Umbilical cord (tissue), 2 donors: ENCODE measurements at places on chromosomes 4 and X.
A peak's percentile ranks its signal among the peaks of the same experiment; 100 is the strongest.

GRCh38 chr4:185637163-185637875, 102.0 kb upstream of the PDLIM3 start:
- DNase-seq = no peak

- no peak for DNase-seq
These were observed 15.9 kb downstream of the PLAC1 start for GRCh38 chrX:134642386-134642785.

DNA sequence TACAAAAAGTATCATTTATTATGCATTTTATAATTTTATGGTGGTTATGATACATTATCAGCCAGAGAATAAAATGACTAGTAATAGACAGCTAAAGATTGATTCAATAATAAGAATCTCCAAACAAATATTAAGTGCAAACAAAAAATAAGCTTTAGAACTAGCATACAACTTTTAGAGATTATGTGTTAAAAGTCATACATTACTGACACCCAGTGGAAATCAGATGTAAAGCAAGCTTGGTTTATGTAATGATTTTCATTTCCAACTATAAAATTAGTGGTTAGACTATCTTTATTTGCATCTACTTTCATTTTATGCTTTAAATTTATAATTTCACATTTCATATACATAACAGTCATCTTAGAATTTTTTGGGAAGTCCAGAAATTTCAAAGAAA, 57.7 kb downstream of the IL13RA2 start:
- peak; percentile 8 for DNase-seq

GRCh38 chr4:113919611-113920010, 59.8 kb downstream of the ARSJ start:
- DNase-seq = no peak

DNA sequence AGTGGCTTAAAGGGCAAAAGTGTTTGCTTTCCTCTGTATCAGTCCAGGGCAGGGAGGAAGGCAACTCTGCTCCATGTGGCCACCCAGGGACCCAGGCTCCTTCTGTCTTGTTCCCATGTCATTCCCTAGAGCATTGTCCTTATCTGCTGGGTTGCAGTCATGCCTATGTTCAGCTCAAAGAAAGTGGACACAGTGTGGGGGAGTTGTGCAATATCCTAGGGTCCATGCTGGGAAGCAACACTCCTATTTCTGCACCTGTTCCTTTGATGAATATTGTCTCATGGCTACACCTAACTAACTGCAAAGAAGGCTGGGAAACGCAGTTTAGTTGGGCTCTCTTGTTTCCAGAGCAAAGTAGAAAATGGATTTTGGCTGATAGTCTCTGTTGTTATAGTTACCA, 107.0 kb upstream of the OTUD4 start:
- DNase-seq = no peak

DNA sequence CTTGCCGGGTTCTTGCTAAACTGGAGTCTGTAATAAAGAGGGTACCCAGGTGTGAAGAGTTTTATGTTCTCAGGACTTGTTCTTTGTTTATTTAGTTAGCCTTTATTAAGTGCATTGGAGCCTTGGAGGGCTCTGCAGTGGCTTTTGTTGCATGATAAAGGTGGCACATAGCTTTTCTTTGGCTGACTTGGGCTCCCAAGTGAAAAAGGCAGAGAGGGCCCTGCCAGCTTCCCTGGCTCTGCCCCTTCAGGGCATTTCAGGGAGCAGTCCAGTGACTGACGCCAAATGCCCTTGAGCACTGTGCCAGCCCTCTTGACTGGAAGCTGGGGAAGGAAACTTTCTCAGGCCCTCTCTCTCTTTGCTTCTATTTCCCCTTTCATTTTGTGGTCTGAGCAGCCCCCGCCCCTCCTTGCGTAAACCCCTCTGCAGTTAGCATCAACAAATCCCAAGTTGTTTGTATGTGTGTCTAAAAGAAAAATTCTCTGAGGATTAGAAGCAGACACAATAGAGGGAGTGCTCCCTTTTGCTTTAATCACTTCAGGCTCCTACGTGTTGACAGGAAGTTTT, 152.2 kb downstream of the NHS start:
- DNase-seq = peak; percentile 9

DNA sequence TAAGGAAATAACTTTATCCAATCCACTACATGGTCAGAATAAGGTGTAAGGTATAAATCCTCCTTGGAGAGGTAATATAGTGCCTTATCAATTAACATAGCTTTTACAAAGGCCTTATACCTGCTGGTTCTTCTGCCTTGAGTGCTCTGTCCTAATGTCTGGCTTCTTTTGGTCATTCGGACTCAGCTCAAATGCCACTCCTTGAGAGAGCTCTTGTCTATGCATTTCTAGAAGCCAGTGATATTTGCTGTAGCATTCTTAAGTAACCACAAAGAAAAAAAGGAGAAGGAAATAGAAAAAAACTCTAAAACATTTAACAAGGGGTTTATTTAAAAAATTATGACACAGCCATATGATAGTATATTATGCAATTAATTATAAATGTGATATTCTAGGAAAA, 444.8 kb upstream of the SLIT2 start:
- DNase-seq = no peak
